Daoy (cell line): ENCODE measurements at places on chromosomes 4 and X. TPM values are rescaled to one million over a fixed set of nuclear protein-coding genes. Genes with fewer than 3 reads are reported as not detected.
A peak's percentile ranks its signal among the peaks of the same experiment; 100 is the strongest.

GRCh38 chr4:113675731-113676697 lies 85.5 kb downstream of the CAMK2D start:
- DNase-seq: no peak

DNA sequence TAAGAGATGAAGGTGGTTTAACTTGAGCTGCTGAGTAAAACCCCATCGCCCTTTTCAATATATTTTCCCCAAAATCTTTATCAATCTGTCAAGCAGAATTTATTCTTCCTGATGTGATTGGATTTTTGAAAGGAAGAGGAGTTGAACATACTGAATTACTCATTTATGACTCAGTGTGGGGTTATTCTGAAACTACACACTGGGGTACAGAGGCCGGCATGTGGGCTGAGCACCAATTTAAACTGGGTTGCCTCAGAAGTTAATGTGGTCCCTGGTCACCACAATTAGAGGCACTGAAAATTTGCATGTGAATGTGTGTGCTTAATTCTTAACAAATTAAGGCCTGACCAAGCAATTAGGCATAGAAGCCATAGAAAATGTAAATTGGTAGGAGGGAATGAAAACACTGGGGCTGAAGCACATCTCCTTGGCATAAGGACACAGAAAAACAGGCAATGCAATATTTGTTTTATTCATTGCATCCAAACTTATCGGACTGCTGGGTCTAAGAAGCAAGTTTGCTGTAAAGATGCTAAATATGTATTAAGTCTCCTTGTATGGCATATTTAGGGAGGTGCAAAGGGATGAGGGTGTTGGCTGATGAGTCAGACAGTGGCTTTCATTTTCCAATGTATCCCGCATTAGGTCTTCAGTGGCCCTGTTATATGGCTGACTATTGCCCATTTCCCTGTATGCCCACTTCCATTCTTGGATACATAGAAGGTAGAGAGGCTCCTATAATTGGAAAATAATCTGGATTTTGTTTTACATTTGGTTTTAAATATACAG lies 170.9 kb downstream of the IL15 start:
- DNase-seq: peak; percentile 24

- DNase-seq: no peak
Observed at GRCh38 chr4:35461931-35462659, 782.2 kb downstream of the ARAP2 start.

DNA sequence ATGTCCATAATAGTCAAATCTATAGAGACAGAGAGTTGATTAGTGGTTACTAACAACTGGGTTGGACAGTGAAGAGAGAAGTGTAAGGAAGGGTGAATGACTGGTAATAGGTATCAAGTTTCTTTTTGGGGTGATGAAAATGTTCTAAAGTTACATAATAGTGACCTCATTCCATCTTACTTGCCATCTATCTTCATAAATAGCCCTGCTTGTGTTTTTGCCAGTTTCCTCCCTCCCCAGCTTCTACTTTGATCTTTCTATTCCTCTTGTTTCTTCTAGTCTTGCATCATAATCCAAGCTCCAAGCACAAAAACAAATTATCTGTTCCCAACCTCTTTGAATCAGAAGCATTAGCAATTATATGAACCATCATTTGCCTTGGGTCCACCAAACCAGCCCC lies 40.2 kb upstream of the TET2 start:
- no peak for DNase-seq

GRCh38 chr4:134539729-134540231 lies 338.2 kb upstream of the PABPC4L start:
- no peak for DNase-seq

GRCh38 chr4:102563000-102563399 lies 61.8 kb downstream of the NFKB1 start:
- DNase-seq: no peak

GRCh38 chrX:72268597-72269365 lies 8.3 kb downstream of the RPS4X start:
- no peak for DNase-seq

DNA sequence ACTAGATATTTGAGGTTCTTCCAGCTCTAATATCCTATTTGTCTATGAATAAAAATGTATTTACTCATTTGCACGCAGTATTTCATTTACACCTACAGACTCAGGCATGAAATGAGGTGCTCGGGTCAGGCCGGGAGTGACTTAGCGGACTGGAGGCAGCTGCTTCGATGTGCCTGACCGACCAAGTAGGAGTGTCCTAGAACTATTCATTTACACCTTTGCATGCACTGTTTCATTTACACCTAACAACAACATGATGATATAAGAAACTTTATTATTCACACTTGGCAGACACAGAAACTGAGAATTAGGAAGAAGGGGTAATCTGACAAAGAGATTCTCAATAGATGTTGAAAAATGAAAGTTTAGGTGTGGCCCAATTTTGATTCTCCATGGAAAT lies 28.7 kb upstream of the FAT1 start:
- DNase-seq: no peak

DNA sequence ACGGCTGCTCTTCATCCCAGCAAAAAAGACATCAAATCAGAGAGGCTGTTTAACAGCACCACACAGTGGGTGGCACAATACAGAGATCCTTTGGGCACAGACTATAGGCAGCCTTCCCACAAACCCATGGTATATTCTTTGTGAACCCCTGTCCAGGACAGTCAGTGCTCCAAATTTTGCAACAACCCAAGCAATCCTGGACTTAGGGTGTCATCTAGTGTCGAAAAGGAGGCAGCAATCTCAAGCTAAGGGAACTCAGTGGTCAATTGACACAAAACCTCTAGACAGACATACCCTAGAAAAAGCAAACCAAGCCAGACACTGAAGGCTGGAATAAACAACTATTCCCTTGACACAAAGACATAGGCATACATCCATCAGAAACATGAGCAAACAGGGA lies 137.4 kb downstream of the BMP15 start:
- DNase-seq: no peak

- DNase-seq: no peak
Observed at GRCh38 chrX:104359124-104359523, 104.4 kb upstream of the ESX1 start.

- no peak for DNase-seq
Observed at GRCh38 chr4:185700630-185701029, 111.4 kb downstream of the SORBS2 start.

GRCh38 chr4:7358100-7358735 lies 76.5 kb downstream of the PSAPL1 start:
- DNase-seq: peak; percentile 91

The SOD3 gene
- 0.18 and 0.63 TPM in 2 replicates for total RNA-seq

The NSUN7 gene
- 0.51 and 3.0 TPM in 2 replicates for total RNA-seq

The REST gene
- total RNA-seq: 13.1 and 13.6 TPM in 2 replicates

The PRSS12 gene
- 5.8 and 10.9 TPM in 2 replicates for total RNA-seq
